ENCODE measurements at places on chromosomes 16 and 17.

DNA sequence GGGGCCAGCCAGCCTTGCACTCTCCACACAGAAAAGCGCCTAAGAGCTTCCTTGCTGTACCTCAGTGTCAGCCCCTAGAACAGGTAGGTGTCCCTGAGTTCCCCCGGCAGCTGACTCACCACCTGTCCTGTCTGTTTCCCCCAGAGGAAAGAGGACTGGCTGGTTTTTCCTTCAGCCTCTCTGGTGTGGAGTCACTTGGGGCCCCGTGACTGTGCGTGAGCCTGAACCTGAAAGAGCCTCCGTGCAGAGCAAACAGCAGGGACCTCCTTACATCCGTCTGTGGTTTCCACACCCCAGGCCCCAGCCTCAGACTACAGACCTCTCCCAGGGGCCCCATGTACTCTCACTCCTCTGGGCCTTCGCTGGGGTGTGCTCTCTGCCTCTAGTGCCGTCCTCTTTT, 87.8 kb downstream of the GNAO1 start:
- peak; percentile 50 for DNase-seq

- no peak for DNase-seq
Observed at GRCh38 chr17:27747462-27748359, 52.6 kb downstream of the NOS2 start.

- DNase-seq = no peak
Observed at GRCh38 chr17:74274060-74274708, at the start of gene DNAI2. DNAI2 (plus strand) TSS chr17:74274234; CDS start chr17:74281818, 7,584 bp downstream.

DNA sequence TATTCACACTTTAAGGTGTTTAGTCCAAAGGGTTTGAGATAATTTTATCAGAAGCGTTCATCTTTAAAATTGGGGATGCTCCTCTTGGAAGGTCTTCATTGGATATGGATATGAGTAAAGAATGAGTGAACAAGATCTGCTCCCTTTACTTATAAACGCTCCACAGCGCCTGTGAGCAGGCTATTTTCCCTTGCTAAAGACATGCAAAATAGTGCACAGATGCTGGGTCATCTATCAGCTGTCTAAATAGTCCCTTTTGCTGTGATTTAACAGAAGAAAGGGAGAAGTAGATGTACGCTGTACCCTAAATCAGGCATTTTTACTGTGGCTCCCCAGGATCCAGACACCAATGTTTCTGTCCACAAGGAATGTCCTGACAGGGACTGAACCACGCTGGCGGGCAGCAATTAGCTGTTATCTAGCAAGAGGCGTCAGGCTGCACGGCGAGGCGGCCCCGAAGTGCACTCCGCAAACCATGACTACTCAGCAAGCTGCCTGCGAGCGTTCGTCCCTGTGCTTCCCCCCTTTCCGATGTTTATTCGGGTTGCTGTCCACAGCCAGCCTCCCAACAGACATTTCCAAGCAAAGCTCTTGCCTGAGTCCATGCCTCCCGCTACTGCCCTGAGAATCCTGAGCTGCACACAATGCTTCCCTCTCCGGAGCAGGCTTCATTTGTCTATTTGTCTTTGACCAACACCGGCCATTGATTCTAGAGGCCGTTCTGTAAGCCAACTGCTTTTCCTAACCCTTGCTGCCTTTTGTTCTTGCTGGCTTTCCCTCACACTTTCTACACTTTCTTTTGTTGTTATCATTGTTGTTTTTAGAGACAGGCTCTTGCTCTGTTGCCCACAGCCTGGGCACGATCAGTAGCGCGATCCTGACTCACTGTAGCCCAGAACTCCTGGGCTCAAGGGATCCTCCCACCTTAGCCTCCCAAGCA, 55.7 kb upstream of the CNEP1R1 start:
- no peak for DNase-seq

GRCh38 chr16:27640277-27640600, 90.3 kb downstream of the KATNIP start:
- DNase-seq = no peak

GRCh38 chr17:34556384-34556783, 23.0 kb upstream of the TMEM132E start:
- DNase-seq = no peak

GRCh38 chr17:9531034-9531433, 44.6 kb downstream of the STX8 start:
- no peak for DNase-seq

- DNase-seq = no peak
Observed at GRCh38 chr16:47943235-47943634, 212.6 kb downstream of the ABCC12 start.

DNA sequence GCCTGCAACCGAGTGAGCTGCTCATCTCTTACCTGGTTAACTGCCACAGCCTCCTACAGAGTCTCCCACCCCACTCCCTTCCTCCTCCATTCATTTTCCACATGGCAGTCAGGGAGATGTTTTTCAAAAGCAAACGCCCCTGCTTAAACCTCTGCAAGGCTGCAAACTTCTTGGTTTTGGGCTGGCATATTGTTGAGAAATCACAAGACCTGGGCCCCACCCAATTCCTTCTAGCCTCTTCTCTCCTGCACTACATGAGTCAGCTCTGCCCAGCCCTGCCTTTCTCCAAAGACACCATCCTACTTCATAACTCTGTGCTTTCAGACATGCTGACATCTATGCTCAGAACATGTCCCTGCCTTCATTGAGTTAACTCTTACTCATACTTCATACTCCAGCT, 136.1 kb downstream of the SPACA3 start:
- no peak for DNase-seq

- DNase-seq = no peak
Observed at GRCh38 chr17:45994987-45995386, 4.1 kb upstream of the STH start.

GRCh38 chr17:41987642-41988041, 21.0 kb downstream of the CNP start:
- DNase-seq = no peak

DNA sequence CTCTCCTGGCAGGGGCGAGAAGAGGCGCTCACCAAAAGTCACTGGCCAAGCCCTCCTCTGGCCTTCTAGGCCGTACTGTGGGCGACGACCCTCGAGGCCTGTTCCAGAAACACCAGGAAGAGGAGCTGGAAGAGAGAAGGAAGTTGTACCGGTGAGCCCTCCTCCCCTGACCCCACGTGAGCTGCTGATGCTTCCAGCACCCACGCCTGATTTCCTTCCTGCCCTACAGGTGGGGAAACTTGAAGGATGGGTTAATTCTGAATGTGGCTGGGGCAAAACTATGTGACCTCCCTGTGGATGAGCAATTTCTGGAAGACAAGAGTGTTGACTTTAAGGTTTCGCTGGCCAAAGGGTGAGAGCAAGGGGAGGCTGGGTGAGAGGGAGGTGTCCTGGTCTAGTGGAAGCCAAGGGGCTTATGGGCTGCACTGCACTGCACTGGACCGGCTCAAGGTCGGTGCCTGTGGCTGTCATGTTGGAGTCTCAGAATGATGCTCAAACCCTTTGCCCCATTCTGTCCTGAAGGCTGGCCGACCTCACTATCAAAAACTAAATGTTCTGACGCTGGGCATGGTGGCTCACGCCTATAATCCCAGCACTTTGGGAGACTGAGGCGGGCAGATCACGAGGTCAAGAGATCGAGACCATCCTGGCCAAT, 6.2 kb downstream of the C17orf100 start:
- DNase-seq = no peak

GRCh38 chr16:72739577-72739976, 308.4 kb downstream of the ZFHX3 start:
- DNase-seq = no peak

DNA sequence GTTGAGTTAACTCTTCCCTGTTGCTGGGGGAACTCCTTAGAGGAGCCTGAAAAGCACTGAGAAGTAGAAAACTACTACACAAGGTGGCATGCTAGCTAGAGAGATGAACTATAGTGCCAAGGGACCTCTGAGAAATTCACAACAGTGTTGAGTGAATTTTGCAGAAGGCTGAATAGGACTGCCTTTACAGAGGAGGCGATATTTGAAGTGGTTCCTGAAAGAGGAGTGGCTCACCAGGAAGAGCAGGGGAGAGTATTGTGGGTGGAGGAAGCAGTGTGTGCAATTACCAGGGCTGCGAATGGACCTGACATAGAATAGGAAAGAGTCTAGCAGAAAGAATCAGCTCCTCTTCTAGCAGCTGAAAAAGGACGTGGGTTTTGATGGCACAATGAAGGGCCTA, 66.4 kb downstream of the CDK5R1 start:
- DNase-seq = no peak

- no peak for DNase-seq
Observed at GRCh38 chr17:57108671-57109392, 23.8 kb downstream of the AKAP1 start.

- DNase-seq = peak; percentile 94
Observed at GRCh38 chr17:50541716-50542688, 5.0 kb upstream of the SPATA20 start.

- no peak for DNase-seq
Observed at GRCh38 chr17:44972953-44973352, 4.8 kb upstream of the C1QL1 start.

DNA sequence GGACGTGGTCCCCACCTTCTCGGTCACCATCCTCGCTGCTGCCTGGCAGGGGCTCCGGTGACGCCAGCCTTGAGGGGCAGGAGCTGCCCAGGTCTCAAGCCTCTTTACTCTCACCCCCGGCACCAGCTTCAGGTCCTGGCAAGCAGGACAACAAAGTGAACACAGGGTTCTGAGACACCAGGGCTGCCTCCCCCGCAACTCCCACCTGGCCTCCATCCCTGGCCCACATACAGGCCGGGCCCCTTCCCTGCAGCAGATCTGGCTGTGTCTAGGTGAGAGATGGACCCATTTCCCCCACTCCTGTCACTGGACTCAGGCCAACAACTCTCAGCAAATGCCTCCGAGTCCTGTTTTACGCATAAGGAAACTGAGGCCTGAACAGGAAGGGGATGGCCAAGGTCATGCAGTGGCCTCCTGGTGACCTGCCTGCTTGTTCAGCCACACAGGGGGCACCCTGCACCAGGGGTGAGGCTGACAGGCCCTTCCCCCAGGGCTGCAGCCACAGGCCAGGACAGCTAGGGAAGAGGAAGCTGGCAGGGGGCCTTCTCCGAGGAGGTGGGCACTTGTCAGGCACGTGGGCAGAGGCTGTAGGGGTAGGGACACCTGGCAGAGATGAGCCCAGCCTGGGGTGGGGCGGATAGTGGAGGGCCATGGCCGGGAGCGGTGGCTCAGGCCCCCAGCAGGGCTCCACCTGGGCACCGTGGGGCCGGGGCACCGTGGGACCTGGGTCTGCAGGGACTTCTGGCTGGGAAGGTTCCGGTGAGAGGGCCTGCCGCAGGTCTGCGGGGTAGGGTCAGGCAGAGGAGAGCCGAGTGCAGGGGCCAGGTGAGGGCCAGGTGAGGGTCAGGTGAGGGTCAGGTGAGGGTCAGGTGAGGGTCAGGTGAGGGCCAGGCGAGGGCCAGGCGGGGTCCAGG, 46.7 kb upstream of the PVALEF start:
- no peak for DNase-seq

GRCh38 chr17:19242926-19243325, 5.8 kb downstream of the EPN2 start:
- DNase-seq = peak; percentile 33

DNA sequence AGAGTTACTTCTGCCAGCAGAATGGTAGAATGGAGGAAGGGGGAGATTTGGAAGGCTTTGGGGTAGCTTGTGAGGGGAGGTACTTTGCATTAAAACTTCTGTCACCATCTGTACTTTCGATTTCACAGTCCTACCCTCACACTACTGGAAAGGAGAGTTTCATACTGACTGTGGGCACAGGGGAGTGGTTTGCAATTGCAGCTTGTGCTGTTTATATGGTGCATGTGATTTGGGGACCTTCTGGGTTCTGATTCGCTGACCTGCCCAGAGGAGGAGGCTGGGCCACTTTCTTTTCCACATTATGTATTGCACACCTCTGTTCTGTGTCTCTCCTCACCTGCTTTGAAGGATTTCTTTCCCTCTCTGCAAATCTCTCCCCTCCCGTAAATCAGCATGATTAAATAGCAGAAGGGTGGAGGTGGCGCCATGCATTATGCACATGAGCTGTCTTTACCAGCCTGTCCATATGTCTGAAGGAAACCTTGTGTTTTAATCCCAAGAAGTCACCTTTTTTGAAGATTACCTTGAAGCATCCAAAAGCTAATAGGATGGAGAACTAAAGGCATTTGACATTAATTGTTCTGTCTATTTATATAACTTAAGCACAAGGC, 90.9 kb downstream of the RBFOX1 start:
- DNase-seq = no peak

DNA sequence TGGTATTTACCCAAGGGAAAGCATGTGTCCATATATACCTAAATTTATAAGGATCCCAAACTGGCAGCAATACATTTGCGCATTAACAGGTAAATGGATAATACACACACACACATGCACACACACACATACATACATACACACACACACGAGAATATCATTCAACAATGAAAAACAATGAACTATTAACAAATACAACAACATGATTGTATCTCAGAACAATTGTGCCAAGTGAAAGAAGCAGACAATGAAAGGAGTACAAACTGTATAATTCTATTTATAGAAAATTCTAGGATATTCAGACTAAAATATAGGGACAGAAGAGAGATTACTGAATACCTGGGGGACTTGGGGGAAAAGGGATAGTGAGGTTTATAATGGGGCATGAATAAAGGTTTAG, 323.0 kb downstream of the KCNJ2 start:
- DNase-seq = no peak

Data from upper lobe of right lung (tissue), 1 donor.